ENCODE measurements at places on chromosomes 6 and 20. TPM values are rescaled to one million over a fixed set of nuclear protein-coding genes. Genes with fewer than 3 reads are reported as not detected.

- H3K36me3 ChIP-seq: no peaks in the 10 kb centered on the region
- H3K4me3 ChIP-seq: no peak overlapping the region
- H3K27me3 ChIP-seq: peaks cover 3% of the 10 kb centered on the region
- H3K27ac ChIP-seq: no peak overlapping the region
- H3K4me1 ChIP-seq: peaks cover 14% of the 10 kb centered on the region
Observed at GRCh38 chr20:48908656-48909319, 12.7 kb upstream of the ARFGEF2 start.

GRCh38 chr6:148307405-148307804 is 35.2 kb upstream of the SASH1 start:
- no peak overlapping the region for H3K27ac ChIP-seq
- H3K27me3 ChIP-seq: no peaks in the 10 kb centered on the region
- no peaks in the 10 kb centered on the region for H3K36me3 ChIP-seq
- DNase-seq: no peak

GRCh38 chr6:140156131-140156530 is 781.7 kb upstream of the CITED2 start:
- no peaks in the 10 kb centered on the region for H3K36me3 ChIP-seq
- H3K4me1 ChIP-seq: no peaks in the 10 kb centered on the region
- no peaks in the 10 kb centered on the region for H3K27me3 ChIP-seq
- no peak overlapping the region for H3K27ac ChIP-seq
- H3K4me3 ChIP-seq: no peak overlapping the region

DNA sequence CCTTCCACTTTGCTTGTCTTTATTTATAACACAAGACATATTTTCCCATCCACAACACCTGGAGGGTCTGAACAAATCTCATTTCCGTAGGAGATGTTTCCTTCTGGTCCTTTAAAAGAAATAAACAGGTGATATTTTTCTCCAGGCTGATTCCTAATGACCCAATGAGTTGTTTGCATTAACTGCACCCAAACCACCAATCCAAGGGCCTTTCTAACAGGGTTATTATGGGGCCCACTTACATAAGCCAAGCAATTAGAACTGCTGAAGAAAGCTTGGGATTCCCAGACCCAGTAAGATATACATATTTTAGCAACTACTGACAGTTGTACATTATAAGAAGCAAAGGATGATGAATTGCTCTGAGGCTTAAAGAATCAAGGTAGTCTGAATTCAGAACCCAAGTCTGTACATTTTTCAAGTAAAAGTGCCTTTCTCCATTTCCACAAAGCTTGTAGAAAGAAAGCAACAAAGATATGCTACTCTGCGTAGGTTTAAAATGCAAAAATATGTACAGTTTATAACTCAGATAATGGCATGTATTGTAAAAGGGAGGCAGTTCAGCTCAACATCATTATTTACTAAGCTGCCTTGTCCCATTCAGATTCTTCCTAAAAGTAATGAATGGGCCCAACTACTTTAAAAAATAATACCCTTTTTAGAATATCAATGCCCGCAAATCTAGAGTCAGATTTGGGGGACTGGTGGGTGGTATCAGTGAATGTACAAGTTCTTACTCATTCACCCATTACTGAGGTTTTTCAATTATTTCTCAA is 120.0 kb downstream of the DST start:
- H3K27me3 ChIP-seq: peaks cover 2% of the 10 kb centered on the region
- no peak overlapping the region for H3K27ac ChIP-seq
- H3K36me3 ChIP-seq: no peaks in the 10 kb centered on the region
- no peak overlapping the region for H3K4me3 ChIP-seq
- DNase-seq: no peak

DNA sequence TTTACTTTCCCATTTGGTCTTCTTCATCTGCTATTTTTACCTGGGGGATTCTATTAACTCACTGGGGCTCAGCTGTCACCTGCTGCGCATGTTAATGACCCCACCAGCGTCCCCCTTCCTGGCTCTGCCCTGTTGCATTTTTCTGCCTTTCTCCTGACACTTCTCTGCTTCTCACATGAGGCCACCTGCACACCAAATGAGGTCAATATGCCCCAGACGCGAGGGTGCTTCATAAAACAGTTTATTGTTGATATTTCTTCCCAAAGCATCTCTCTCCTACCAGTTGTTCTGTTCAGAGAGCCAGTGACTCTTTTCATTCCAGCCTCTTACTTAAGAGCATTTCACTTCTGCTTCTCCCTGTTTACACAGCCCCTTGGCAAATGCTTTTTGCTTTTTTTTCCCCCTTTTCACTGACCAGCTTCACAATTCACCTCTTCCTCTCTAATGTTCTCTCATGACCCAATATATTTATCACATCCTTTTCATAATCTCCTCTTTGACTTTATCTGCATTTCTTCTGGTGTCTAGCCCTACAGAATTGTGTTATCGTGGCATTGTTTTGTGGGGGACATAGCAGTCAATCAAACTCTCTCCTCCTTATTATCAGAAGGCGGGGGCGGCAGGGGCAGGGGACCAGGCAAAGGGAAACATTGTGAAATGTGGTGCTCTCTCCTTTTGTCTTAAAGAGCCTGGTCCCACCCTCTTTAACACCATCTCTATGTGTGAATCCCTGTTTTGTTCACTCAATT is 545.8 kb upstream of the CITED2 start:
- H3K4me3 ChIP-seq: no peak overlapping the region
- peaks cover 3% of the 10 kb centered on the region for H3K27me3 ChIP-seq
- no peak for DNase-seq
- H3K4me1 ChIP-seq: no peaks in the 10 kb centered on the region
- H3K27ac ChIP-seq: no peak overlapping the region

- no peak for DNase-seq
- H3K36me3 ChIP-seq: peaks cover 5% of the 10 kb centered on the region
- no peak overlapping the region for H3K27ac ChIP-seq
- peaks cover 13% of the 10 kb centered on the region for H3K4me1 ChIP-seq
- no peaks in the 10 kb centered on the region for H3K27me3 ChIP-seq
- H3K4me3 ChIP-seq: no peak overlapping the region
Observed at GRCh38 chr6:5531853-5532375, 270.6 kb downstream of the FARS2 start.

- no peaks in the 10 kb centered on the region for H3K4me1 ChIP-seq
- no peak overlapping the region for H3K27ac ChIP-seq
- no peak overlapping the region for H3K4me3 ChIP-seq
- no peaks in the 10 kb centered on the region for H3K36me3 ChIP-seq
- H3K27me3 ChIP-seq: peaks cover 17% of the 10 kb centered on the region
Observed at GRCh38 chr6:43747784-43748183, 22.2 kb upstream of the VEGFA start.

VSX1 gene
- not detected for total RNA-seq

DNA sequence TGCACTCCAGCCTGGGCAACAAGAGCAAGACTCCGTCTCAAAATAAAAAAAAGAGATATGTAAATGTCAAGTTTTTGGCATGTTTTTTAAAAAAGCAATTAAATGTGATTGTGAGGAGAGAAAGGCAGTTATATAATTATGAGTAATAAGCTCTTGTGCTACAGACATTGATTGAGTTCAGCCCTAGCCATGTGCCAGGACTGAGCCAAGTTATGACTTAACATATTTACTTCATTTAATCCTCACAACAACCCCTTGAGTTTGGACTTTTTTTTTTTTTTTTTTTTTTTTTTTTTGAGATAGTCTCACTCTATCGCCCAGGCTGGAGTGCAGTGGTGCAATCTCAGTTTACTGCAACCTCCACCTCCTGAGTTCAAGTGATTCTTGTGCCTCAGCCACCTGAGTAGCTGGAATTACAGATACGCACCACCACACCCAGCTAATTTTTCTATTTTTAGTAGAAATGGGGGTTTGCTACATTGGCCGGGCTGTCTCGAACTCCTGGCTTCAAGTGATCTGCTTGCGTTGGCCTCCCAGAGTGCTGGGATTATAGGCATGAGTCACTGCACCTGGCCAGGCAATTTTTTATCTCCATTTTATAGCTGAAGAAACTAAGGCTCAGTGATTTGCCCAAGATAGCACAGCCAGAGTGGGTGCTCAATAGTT is 15.0 kb upstream of the CSE1L start:
- H3K27ac ChIP-seq: no peak overlapping the region
- no peak overlapping the region for H3K4me3 ChIP-seq
- H3K4me1 ChIP-seq: no peaks in the 10 kb centered on the region
- H3K36me3 ChIP-seq: peaks cover 39% of the 10 kb centered on the region
- DNase-seq: no peak

DNA sequence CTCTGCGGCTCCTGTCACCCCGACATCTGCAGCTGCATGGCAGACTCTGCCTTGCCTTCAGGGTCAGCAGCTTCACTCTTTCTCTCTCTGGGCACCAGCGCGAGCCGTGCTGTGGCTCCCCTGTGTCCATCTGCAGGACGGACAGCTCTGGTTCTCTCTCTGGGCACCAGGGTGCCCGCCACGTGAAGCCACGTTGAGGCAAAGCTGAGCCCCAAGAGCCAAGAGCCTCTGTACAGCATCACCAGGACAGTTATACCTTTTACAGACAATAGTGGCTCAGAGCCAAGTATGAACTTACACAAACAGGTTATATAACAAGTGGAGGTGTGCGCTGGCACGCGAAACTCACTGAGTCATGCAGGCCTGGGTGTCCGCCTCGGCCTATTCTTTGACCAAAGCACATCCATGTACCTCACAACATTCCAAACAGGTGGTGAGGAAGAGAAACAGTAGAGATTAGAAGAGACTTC is 50.8 kb downstream of the FAM50B start:
- DNase-seq: no peak
- no peak overlapping the region for H3K27ac ChIP-seq
- no peaks in the 10 kb centered on the region for H3K36me3 ChIP-seq
- no peaks in the 10 kb centered on the region for H3K4me1 ChIP-seq
- no peak overlapping the region for H3K4me3 ChIP-seq

DNA sequence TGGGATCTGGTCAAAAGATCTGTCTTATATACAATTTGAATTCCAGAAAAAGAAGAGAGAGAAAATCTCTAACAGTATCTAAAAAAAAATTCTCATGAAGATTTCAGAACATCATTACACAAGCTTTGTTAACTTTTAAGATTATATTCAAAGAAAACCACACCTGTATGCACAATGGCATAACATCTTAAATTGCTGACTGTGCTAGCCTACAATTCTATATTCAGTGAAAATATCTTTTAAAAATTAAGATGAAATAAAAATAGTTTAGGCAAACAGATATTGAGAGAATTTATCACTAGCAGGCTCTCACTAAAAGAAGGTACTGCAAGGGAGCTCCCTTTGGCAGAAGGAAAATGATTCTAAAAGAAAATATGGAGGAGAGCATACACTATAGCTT is 100.3 kb downstream of the BCKDHB start:
- no peaks in the 10 kb centered on the region for H3K36me3 ChIP-seq
- peaks cover 14% of the 10 kb centered on the region for H3K4me1 ChIP-seq
- no peak overlapping the region for H3K4me3 ChIP-seq

DNA sequence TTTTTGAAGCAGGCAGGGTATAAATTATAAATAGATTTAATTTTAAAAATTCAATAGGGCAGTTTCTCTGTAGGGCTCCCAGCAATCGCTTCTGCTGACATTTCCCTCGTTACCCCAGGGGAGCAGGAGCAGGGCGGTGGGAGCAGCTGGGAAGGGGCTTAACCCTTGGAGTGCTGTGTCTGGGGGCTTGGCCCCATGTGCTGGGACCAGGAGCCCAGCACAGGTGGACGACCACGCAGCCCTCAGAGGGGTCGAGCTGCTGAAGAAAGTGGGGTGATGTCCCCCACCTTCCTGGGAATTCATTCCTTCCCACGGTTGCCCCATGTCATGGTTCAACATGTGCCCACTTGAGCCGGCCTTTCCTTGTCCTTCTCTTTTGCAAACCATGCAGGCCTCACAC is 67.5 kb upstream of the STX16 start:
- no peak overlapping the region for H3K27ac ChIP-seq
- no peaks in the 10 kb centered on the region for H3K4me1 ChIP-seq
- no peaks in the 10 kb centered on the region for H3K36me3 ChIP-seq
- H3K27me3 ChIP-seq: peaks cover 2% of the 10 kb centered on the region
- no peak overlapping the region for H3K4me3 ChIP-seq
- DNase-seq: no peak

GRCh38 chr20:51536116-51537069 is 6.1 kb downstream of the NFATC2 start:
- no peak for DNase-seq
- no peaks in the 10 kb centered on the region for H3K27me3 ChIP-seq
- H3K4me3 ChIP-seq: peak overlapping the region; percentile 39
- peak overlapping the region; percentile 94 for H3K27ac ChIP-seq
- peaks cover 85% of the 10 kb centered on the region for H3K4me1 ChIP-seq

GRCh38 chr20:12466915-12467314 is 541.9 kb upstream of the SPTLC3 start:
- no peaks in the 10 kb centered on the region for H3K4me1 ChIP-seq
- no peak overlapping the region for H3K27ac ChIP-seq
- no peaks in the 10 kb centered on the region for H3K27me3 ChIP-seq
- H3K36me3 ChIP-seq: no peaks in the 10 kb centered on the region

- no peak overlapping the region for H3K4me3 ChIP-seq
- peaks cover 65% of the 10 kb centered on the region for H3K36me3 ChIP-seq
- H3K4me1 ChIP-seq: peaks cover 31% of the 10 kb centered on the region
- no peaks in the 10 kb centered on the region for H3K27me3 ChIP-seq
- DNase-seq: no peak
- H3K27ac ChIP-seq: no peak overlapping the region
Observed at GRCh38 chr20:41063442-41063841, 34.8 kb downstream of the TOP1 start.

DNA sequence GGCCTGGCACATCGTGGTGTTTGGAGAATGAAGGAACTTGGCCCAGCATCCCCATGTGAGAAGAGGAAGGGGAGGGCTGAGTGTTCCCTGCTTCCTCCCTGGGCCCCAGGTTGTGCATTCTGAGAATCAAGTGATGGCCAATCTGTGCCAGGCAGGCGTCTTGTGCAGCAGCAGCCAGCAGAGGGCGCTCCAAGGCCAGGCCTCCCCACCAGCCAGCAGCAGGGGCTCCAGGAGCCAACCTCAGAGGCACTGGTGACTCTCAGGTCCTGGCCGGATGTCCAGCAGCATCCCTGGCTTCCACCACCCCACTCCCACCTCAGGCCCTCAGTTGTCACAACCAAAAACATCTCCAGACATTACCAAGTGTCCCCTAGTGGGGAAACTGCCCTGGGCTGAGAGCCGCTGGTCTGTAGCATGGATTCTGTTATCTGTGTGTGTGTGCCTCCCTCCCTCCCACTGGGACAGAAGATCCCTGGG is 192.0 kb downstream of the PREX1 start:
- H3K4me3 ChIP-seq: no peak overlapping the region
- peaks cover 4% of the 10 kb centered on the region for H3K4me1 ChIP-seq
- no peaks in the 10 kb centered on the region for H3K27me3 ChIP-seq
- peak overlapping the region; percentile 53 for H3K27ac ChIP-seq
- peak; percentile 46 for DNase-seq

PGBD1 gene
- 3.8 TPM for total RNA-seq
